ENCODE measurements at places on chromosomes 4 and X.
A peak's percentile ranks its signal among the peaks of the same experiment; 100 is the strongest.

GRCh38 chrX:16484338-16484737, 165.6 kb upstream of the S100G start:
- peak; percentile 91 for DNase-seq

- DNase-seq: peak; percentile 6
These were observed 193.9 kb upstream of the RPL34 start for GRCh38 chr4:108426493-108426892.

DNA sequence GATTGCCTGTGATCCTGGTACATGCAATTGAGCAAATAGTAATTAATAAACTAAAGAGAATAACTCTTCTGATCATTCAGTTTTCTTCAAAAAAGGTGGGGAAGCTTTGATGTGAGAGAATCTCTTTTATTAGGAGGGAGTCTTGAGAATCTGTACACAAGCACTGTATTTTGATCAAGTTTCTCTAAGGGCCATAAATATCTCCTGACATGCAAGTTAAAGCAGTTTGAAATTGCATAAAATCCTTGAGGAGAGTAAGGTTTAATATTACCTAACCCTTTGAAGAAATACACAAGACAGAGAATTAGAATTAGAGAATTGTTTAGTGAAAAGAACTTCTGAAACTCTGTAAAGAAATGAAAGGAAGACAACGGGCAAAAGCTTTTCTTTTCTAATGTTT, 326.9 kb downstream of the FAT4 start:
- no peak for DNase-seq

- peak; percentile 65 for DNase-seq
These were observed 1646.9 kb upstream of the ADGRL3 start for GRCh38 chr4:59553063-59553720.

DNA sequence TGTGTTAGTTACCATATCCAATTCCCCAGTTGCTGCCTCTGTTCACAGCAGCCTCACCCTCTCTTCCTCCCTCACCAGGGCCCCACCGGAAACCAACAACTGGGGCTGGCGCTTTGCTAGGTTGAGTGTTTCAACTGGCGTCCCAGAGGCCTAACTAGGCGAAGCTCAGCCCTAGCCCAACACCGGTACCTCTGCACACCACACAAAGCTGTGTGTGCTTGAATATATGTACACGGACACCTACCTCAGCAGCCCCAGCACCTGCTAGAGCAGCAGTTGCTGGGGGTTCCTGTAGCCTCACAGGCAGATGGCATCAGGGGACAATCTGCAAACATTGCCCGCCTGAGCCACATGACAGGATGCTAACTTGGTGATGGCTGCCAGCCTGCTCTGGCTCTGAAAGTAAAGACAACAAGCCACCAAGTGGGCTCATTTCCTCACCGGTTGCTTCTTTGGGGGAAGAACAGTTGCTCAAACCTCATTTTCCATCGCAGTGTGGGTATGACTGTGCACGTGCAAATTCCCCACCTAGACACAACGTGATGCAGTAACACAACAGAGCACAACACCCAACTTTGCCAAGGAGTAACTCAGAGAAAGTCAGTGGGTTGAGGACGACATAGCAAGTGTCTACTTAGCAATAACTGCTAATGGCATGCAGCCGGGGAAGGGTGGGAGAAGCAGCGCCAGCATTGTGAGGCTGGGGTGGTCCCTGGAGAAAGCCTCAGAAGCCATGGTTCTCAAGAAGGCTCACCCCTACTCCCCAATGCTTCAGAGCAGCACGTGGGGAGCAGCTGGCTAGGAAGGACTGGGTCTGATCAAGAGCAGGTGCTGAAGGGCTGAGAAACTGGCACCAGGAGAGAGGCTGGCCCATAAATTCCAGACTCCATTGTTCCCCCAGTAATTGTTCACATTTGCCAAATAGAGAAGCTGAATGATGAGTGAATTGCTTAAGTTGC, 139.5 kb downstream of the SH3KBP1 start:
- DNase-seq: no peak

DNA sequence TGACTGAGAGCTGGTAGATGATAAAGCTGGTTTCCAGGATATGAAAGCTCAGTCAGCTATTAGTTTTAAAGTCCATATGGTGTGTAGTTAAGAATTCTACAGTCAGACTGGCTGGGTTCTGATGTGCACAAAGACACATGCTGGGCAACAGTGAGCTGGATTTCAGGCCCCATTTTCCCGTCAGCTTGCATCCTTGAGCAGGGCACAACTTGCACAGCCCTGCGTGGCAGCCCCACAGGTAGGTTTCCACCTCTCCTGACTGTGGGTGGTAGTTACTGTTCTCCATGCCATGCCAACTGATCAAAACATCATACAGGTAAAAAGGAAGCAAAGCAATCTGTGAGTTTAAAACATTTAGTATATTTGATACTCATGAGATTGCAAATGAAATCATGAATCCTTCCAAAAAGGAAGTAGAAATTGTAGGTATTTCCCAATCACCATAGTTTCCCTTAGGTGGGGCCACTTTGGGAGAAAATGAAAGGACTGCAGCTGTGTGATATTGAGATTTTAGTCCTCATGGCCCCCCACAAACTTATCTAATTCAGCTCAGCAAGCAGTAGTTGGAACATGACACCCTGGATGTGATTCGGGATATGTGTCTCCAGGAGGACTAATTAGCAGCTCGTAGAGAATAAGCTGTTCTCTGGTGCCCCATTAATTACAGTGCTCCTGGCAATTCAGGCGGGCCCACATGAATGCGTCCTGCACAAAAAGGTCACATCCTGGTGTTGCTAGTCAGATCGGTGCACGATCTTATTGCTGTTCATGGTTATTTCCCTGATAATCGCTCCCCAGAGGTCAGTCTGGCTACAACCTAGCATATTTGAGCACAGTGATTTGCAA, 42.4 kb upstream of the NOCT start:
- no peak for DNase-seq

DNA sequence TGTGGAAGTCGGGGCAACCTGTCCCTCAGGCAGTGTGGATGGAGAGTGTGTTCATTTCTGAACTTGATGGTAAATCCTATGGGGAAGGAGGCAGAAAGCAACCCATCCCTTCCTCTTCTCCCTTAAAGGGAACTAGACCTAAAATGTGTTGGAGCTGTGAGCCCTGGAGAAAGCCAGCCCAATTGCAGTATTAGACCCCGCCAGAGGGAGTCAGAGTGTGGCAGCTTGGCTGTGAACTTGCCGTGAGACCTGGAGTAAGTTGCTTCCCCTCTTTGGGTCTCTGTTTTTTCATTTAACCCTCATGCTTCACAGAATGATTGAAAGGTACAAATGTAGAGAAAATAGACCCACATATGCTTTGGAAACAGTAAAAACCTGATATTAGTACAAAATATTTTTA, 108.7 kb upstream of the PAK3 start:
- no peak for DNase-seq

GRCh38 chr4:111678479-111678878, 466.8 kb upstream of the FAM241A start:
- DNase-seq: peak; percentile 86

- peak; percentile 75 for DNase-seq
These were observed 146.8 kb upstream of the USP9X start for GRCh38 chrX:40938423-40938822.

- DNase-seq: peak; percentile 52
These were observed 74.2 kb downstream of the FREM3 start for GRCh38 chr4:143626134-143626911.

GRCh38 chr4:39521253-39521919, 5.9 kb downstream of the UGDH start:
- peak; percentile 77 for DNase-seq

DNA sequence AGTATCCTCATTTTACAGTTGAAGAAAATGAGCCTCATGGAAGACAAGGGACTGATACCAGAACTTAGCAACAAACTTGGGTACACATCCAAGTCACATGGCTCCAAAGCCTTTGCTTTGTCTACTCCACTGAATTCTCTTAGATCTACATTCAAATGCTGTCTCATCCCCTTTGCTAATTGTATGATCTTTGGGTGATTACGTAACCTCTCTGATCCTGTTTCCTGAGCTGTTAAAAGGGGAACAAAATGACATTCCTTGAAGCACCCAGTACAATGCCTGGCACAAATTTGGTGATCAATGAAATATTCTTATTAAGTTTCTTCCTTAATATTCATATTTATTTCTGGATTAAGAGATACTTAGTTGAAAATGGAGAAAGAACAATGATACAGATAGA, 5.9 kb upstream of the HPGD start:
- DNase-seq: no peak

DNA sequence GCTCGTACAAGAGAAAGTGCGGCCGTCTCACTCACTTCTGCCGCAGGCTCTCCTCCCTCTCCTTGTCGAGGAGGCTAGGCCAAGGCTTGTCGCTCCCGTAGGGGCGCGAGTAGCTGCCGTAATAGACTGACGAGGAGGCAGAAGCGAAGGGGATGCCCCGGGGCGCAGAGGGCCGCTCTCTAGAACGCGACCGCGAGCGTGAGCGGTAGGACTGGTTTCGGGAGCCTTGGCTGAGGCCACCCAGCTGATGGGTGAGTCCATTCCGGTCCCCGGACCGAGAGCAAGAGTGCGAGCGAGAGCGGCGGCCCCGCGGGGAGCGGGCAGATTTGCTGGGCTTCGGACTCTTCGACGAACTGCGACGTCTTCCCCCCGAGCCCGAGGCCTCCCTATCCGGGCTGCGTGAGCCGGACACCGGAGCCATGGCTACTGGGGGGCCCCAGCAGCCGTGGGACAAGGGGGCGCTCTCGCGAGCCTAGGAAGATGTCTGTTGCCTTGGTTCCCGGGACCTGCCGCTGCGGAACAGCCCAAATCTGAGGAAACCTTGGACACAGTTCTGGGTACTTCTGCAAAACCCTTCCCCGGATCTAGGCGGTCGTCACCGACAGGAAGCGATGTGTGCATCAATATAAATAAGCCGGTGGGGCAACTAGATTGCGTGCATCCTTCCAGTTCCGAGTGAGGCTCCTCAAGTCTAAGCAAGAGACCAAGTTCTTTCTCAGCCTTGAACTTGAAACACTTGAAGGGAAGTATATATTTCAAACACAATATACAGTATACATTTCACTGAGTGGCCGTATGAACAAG, at the start of gene NKAP:
Gene NKAP (minus strand): TSS at position 567 of the 804 bp plus-strand sequence. CDS start 146 bp downstream, at position 421.
- DNase-seq: peak; percentile 93

DNA sequence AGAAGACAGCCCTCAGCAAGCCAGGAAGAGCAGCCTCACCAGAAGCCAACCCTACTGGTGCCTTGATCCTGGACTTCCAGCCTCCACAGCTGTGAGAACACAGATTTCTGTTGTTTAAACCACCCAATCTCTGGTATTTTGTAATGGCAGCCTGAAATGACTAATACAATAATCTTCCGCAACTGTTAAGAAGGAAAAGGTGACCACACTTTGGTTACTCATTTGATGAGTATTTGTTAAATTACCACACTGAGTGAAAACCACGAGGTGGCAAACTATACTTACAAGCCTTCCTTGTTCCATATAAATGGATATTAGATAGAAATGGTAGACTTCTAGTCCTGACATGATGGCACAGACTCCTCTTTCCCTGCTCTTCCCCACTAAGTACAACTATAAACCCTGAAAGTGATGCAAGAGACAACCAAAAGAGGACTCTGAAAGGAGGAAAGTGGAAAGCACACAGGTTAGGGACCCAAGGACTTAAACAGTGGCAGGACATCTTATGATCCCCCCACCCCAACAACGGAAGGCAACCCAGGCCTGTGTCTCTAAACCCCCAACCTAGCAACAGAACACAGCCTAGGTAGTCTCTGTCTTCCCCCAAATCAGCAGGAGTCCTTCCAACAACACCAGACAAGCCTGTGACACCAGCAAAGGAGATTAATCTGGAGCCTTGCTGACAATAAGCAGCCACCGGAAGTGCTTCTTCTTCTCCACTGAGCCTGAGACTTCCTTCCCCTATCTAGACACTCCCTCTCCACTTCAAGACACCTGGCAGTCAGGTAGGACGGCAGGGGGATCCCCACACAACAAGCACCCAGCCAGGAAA, 12.3 kb downstream of the ZNF182 start:
- DNase-seq: peak; percentile 34

DNA sequence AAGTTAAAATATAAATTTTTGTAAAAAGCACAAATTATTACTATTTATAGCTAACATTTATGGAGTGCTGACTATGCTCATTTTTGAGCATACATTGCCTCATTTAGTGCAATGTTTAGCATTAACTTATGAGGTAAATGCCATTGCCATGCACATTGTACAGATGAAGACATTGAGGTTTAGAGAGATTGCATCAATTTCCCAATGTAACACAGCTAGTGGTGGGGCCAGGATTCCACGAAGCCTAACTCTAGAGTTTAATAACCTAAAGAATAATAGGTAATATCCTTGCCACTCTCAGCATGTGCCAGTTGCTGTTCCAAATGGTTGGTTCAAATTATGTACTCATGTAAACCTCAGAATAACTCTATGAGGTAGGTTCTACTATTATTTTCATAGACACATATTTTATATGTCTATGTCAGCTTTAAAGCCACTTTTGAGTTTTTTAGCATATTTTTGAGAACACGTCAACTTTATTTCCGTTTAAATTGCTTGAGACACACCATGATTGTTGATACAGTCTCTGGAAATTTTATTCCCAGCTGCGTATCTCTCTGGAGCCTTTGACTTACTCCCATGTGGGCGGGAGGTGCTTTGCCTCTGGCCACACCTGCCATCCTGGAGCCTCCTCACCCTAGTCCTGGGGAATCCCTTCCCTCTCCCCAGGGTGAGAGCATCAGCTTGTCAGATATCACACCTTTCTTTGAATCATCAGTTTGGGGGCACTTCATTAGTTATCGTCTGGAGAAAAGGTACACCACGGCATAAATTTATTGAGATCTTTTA, 10.8 kb upstream of the ADH1A start:
- DNase-seq: peak; percentile 41

- peak; percentile 43 for DNase-seq
These were observed 322.2 kb downstream of the GPAT3 start for GRCh38 chr4:83858131-83858530.

GRCh38 chr4:119068529-119068962, 67.1 kb upstream of the MYOZ2 start:
- DNase-seq: peak; percentile 84

- no peak for DNase-seq
These were observed 1560.4 kb upstream of the TENM3 start for GRCh38 chr4:180682776-180683175.

GRCh38 chr4:134201216-134202161, at the start of gene PABPC4L:
Gene PABPC4L (minus strand): TSS chr4:134201789. CDS start chr4:134201019, 770 bp downstream.
- peak; percentile 80 for DNase-seq

DNA sequence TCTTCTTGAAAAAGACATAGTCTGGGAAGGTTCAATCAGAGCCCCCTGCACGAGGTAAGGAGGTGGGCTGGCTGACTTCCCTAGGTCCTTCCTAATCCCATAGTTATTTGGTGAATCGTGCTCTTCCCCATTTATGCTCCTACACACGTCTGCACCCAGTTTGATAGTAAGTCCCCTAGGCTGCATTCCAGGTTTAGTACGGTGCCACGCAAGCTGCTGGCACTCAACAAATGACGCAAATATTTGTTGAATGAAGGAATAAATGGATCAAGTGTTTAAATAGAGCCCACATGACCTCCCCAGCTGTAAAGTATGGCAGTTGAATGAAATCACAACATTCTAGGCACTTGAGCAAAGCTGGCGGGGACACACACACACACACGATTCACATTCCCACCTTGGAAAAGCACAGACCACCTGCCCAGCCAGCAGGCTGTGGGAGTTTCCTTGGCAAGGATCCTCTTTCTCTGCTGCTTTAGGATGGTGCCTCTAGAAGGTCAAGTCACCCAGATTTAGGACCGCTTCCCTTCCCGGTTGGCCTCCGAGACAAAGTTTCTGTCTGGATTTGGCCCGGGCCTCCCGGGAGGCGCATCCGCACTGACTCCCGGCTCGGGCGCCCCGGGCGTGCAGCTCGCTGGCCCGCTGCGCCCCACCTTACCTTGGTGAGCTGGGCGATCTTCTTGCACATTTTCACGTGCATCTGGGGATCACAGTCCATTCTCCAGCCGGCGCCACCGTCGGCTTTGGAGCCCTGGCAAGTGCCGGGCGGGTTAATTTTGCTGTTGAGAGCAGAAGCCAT, 721 bp downstream of the FAM184B start:
- peak; percentile 55 for DNase-seq

All from EH (cell line).